ENCODE measurements at places on chromosomes 1 and 21. TPM values are rescaled to one million over a fixed set of nuclear protein-coding genes. Genes with fewer than 3 reads are reported as not detected.

ADAMTSL4 gene
- 9.5 TPM for total RNA-seq

KRTAP13-2 gene
- not detected for total RNA-seq

BROX gene
- total RNA-seq, result 49.8 TPM

OR2L5 gene
- not detected for total RNA-seq

PLPPR5 gene
- total RNA-seq, result not detected

TMPRSS2 gene
- total RNA-seq, result 111 TPM

OPN3 gene
- total RNA-seq, result 34.0 TPM

CHI3L1 gene
- 0.10 TPM for total RNA-seq

DNA sequence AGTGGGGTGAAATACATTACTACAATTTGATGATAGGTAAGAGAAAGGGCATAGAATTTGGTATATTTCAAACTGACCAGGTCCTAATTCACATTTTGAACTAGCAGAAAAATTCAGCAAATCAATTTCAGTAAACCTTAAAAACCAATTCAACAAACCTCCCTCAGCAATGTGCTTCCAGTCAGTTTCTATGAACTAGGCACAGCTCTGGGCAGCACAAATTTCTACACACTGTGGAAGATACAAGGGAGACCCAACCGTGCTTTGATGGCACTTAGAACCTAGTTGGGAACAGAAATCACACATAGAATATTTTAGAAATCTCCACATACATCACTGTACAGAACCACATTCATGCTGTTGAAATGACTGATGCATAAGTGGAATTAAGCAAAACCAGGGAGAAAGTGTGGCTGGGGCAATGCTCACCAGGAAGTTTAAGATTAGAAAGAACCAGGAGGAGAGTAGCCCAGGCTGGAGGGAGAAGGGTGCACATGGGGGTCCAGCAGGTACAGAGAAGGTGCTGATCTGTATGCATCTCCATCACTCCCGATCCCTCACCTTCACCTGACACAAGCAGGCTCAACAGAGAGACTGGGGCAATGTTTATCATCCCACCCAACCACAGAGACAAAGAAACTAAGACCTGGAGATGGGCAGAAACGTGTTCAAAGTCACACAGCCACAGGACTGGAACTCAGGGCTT, 14.8 kb downstream of the C1orf226 start:
- no peak for DNase-seq
- H3K4me3 ChIP-seq, result no peak overlapping the region
- no peak overlapping the region for H3K27ac ChIP-seq

- H3K27me3 ChIP-seq, result no peaks in the 10 kb centered on the region
- H3K4me1 ChIP-seq, result no peaks in the 10 kb centered on the region
- no peak overlapping the region for H3K4me3 ChIP-seq
- H3K36me3 ChIP-seq, result no peaks in the 10 kb centered on the region
- DNase-seq, result no peak
These were observed 81.0 kb downstream of the SLC30A10 start for GRCh38 chr1:219847215-219847855.

- H3K36me3 ChIP-seq, result no peaks in the 10 kb centered on the region
- DNase-seq, result no peak
- no peaks in the 10 kb centered on the region for H3K27me3 ChIP-seq
- H3K4me1 ChIP-seq, result no peaks in the 10 kb centered on the region
- H3K4me3 ChIP-seq, result no peak overlapping the region
These were observed 1136.4 kb downstream of the MRPL39 start for GRCh38 chr21:24470852-24471251.

DNA sequence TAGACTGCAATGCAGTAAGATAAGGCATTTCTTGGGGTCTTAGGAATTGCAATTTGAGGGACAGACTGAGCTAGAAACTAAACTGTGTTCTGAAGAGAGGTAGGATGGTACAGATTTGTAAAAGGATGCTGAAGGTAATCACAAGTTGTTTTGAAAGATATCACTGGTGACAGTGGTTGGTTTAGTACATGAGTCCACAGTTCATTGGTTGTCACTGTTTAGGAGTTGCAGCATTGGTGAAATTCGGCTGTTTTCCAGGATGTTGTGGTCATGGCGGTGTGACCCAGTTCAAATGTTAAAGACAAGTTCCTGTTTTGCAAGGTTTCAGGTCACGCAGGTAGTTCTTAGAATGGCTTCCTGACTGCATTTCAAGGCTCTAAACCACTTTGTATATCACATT, 292.8 kb upstream of the B3GALT2 start:
- H3K4me1 ChIP-seq, result no peaks in the 10 kb centered on the region
- H3K36me3 ChIP-seq, result no peaks in the 10 kb centered on the region
- no peak for DNase-seq
- H3K27me3 ChIP-seq, result no peaks in the 10 kb centered on the region
- H3K27ac ChIP-seq, result no peak overlapping the region

- H3K36me3 ChIP-seq, result no peaks in the 10 kb centered on the region
- no peak overlapping the region for H3K27ac ChIP-seq
- H3K4me1 ChIP-seq, result no peaks in the 10 kb centered on the region
- no peak overlapping the region for H3K4me3 ChIP-seq
- no peak for DNase-seq
- H3K27me3 ChIP-seq, result no peaks in the 10 kb centered on the region
These were observed 3.8 kb upstream of the RGS13 start for GRCh38 chr1:192632188-192632587.

DNA sequence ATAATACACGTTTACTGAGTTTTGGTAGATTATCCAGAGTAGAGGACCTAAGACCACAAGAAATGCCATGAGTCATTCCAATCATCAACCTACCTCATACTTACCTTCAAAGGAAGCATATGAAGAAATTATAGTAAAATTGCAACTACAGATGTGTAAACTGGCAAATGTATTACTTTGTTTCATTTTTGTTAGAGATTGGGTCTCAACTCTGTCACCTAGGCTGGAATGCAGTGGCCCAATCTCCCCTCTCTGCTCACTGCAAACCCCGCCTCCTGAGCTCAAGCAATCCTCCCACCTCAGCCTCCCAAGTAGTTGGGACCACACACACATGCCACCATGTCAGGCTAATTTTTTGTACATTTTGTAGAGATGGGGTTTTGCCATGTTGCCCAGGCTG, 5.2 kb downstream of the TMCO1 start:
- H3K36me3 ChIP-seq, result peaks cover 28% of the 10 kb centered on the region
- no peak for DNase-seq
- no peak overlapping the region for H3K27ac ChIP-seq
- no peaks in the 10 kb centered on the region for H3K27me3 ChIP-seq
- H3K4me3 ChIP-seq, result no peak overlapping the region

GRCh38 chr1:108533351-108534083, 26.4 kb upstream of the EEIG2 start:
- no peaks in the 10 kb centered on the region for H3K27me3 ChIP-seq
- DNase-seq, result no peak
- H3K27ac ChIP-seq, result no peak overlapping the region
- no peak overlapping the region for H3K4me3 ChIP-seq

DNA sequence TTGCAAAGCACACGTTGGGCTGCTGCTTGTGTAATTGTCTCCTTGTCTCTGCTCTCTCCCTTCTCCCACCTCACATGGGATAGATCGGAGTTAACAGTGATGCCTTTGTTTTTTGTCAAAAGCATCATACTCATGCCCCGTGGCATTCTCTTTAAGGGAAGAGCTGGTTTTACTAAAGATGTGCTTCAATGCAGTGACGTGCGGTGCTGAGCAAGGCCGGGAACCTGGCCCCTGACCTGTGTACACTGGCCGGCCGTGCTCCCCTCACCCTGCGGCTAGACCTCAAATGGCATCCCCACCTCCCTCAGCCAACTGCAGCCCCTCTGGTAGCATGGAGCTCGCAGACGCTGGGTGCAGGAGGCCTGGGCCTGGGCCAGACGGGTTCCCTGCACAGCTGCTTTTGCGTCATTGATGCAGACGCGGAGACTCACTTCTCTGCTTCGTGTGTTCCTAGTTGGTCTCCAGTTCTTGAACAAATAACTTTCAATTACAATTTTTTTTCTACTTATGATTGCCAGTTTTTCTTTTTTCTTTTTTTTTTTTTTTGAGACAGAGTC, 19.9 kb downstream of the AGPAT3 start:
- no peak for DNase-seq
- H3K4me1 ChIP-seq, result no peaks in the 10 kb centered on the region
- no peaks in the 10 kb centered on the region for H3K27me3 ChIP-seq
- no peak overlapping the region for H3K4me3 ChIP-seq
- H3K27ac ChIP-seq, result no peak overlapping the region

DNA sequence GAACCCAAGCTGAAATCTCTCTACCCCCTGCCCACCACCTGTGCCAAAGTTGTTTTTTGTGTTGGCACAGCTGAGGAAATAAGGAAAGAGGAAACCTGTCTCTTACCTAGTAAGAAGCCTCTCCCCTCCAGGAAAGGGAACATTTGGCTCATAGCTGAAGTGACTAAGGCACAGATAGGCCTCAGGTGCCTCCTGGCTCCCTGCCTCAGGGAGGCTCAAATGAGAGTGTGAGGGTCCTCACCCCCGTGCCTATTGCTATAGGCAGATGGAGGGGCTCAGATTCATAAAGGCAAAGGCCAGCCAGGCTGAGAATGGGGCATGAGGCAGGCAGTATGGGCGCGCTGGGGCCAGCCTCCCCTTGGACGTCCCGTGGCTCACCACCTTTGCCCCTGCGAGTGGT, 7.4 kb downstream of the SLC30A2 start:
- no peak for DNase-seq
- no peaks in the 10 kb centered on the region for H3K27me3 ChIP-seq
- H3K27ac ChIP-seq, result no peak overlapping the region
- no peak overlapping the region for H3K4me3 ChIP-seq
- peaks cover 14% of the 10 kb centered on the region for H3K4me1 ChIP-seq
- peaks cover 2% of the 10 kb centered on the region for H3K36me3 ChIP-seq

DNA sequence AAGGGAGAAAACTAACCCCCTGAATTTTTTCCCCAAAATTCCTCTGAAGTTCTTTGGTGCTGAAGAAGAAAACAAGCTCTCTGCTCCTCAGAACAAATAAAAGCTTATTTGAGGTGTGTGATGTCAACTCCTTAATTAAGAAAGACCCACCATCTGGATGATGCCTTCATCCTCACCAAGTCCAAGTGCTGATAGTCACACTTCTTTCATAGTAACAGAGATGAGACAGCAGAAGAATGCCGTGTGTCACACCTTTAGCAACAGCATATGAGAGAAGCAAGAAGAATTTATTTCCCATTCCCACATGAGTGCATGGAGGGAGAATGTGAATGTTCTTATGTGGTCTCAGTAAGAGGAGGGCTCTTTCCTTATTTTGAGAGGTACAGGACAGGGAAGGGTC, 91.2 kb downstream of the TGFB2 start:
- no peak overlapping the region for H3K4me3 ChIP-seq
- no peak overlapping the region for H3K27ac ChIP-seq
- H3K36me3 ChIP-seq, result peaks cover 3% of the 10 kb centered on the region
- H3K27me3 ChIP-seq, result no peaks in the 10 kb centered on the region
- no peak for DNase-seq

DNA sequence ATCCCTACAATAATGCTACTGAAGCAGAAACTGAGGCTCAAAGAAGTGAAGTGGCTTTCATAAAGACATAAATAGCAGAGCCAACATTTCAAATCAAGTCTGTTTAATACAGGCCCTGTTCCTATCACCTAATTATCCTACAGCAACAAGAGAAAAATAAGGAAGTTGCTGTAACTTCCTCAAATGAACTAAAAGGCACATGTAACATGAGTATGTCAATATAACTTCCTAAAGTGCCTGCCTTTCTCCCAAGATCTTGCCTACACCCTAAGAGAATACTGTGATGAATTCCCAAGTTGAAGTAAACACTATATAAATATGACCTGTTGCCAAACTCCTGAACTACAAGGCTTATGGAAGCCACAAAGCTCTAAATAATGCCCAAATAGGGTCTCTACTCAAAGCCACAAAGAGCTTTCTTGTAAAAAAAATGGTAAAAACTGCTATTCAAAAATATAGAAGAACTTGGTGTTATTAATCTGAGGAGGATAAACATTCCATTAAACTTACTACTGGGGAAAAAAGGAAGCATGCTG, 8.6 kb downstream of the BEND5 start:
- no peak overlapping the region for H3K27ac ChIP-seq
- DNase-seq, result no peak

All from Panc1 (cell line).